Stimulated activated CD4-positive, alpha-beta T cell treated with anti-CD3 and anti-CD28 coated beads, Interleukin-1b, Interleukin-23, amount 100 ng/mL, for 1 hour (primary cell): ENCODE measurements at places on chromosomes 5 and 9.

DNA sequence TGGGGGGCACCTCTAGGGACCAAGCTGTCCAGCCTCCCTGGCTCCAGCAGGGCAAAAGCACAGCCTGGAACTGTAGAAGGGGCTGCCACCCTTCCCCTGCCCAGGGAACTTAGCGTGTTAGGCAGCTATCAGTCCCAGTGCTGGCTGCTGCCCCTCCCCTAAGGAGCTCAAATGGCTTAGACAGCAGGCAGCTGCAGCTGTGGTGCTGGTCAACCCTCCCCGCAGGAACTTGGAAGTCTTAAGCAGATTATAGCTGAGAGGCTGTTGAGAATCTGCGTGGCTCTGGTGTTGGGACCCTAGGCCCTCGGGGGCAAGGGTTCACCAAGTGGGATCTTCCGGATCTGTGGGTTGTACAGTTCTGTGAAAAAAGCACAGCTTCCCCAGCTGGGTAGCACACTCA lies 536.5 kb upstream of the CDH10 start:
- DNase-seq = no peak

DNA sequence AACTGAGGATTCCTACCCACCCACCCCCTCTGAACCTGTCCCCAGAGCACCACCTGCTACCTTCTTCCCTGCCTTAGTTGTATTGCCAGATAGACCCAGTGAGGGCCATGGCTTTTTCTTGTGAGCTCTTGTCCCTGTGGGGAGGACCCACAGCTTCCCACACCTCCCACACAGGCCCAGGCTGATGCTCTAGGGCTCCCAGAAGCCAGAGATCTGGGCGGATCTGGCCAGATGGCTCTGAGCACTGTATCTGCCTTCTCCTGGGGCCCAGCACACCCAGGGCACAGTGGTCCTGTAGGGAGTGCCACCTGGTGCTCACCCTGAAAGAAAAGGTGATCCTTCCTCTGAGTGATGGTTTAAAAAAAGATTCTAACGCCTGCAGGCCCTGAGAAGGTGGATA lies 131.7 kb downstream of the DAB2IP start:
- DNase-seq = no peak

GRCh38 chr5:159017786-159018185 lies 81.9 kb downstream of the EBF1 start:
- no peak for DNase-seq

- no peak for DNase-seq
Measured at GRCh38 chr9:129944506-129945116, 98.4 kb downstream of the FNBP1 start.

DNA sequence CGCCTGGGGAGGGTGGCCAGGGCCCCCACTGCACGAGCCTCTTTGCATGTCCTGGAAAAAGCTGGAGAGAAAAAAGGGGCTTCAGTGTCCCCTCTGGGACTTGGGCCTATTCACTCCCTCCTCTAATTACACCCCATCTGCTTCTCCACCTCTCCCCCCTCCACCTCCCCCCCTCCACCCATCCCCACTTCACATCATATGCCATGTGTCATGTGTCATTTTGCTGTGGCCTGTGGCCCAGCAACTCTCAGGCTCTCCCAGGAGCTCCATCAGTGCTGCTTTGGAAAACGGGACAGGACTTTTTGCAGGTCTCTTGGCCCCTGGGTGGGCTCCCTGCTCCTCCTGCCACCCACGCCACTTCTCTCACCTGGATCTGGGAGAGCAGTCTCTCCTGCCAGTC lies 68.7 kb downstream of the NTNG2 start:
- DNase-seq = no peak

- no peak for DNase-seq
Measured at GRCh38 chr5:149117970-149118369, 23.3 kb upstream of the ABLIM3 start.

GRCh38 chr5:110159202-110159601 lies 469.5 kb downstream of the MAN2A1 start:
- no peak for DNase-seq

DNA sequence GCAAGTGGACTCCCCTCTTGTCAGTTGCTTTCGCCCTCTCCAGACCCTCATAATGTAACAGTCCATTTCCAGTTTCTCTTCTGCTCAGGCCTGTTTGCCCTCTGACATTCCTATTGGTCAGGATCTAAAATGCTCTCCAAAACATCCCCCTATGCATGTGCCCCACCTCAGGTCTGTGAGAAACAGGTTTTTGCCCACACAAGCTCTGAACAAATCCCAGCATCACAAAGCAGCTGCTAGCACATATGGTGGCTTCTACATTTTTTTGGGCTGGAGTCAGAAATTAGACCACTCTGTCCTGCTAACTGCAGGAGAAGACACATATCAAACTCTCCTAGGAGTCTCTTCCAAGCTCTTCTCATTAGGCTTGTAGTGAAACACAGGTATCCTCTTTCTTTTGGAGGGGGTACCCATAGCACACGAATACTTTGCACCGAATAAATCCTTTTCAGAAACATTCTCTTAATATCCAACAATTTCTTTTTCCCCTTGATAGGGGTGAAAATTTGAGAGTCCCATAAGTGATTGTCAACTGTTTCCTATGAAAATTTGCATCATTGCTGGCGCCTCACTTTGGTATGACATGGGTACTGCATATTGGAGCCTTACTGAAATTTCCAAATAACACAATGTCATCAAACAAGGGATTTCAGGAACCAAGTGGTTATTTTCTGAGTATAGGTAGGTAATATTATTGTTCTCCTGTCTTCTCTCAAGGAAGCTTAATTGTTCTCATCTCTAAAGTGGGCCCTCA lies 19.3 kb upstream of the HSPA9 start:
- DNase-seq = no peak

DNA sequence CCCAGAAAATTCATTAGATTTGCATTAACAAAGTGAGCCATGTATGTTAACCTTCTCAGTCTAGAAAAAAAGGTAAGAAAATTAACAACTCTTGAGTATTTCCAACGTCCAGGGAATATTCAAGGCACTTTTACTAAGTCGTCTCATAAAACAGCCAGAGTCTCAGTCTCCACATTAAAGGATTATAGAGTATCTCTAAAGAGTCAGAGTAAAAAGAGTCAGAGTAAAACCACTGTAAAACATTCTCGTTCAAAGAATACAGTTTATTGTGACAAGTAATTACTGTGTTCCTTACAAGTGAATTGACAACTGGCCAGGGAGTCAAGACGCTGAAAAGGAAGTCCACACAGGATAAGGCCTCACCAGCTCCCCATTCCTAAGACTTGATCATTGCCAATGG lies 97.2 kb upstream of the ISL1 start:
- no peak for DNase-seq

- DNase-seq = no peak
Measured at GRCh38 chr9:132005899-132006298, 73.8 kb downstream of the MED27 start.

DNA sequence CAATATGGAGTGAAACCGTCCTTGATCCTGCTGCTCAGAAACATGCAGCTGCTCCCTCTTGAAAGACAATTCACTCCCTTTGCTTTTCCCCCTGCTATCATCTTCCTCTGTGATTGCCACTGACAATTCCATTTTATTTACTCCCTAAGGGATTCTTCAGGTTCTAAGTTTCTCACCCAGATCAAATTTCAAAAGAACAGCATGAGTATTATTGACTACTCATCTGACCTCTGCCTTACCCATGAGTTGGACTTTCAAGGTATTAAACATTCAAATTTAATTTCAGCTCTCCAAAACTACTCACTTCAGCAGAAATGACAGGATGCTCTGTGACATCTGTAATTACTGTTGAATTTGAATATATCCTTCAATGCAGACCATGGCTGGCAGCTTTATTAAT lies 236.5 kb upstream of the HAPLN1 start:
- no peak for DNase-seq

- no peak for DNase-seq
Measured at GRCh38 chr5:8766448-8766847, 779.4 kb downstream of the SEMA5A start.

DNA sequence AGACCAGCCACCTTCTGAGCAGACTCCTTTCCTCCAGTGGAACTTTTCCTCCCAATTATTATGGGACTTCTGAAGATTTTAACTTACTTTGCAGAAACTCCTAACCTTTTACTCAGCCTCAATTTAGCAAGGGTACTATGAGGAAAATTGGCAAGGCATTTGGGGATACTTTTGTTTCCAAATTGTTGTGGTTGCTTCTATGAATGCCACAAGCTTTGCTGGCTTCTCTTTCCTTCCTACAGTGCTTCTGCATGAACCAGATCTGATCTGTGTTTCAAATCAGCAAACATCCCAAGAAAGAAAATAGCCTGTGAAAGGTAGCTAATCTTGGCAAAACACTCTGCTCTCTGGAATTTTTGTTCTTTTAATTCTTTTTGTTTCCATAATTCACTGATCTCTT lies 57.3 kb upstream of the TAF11L2 start:
- no peak for DNase-seq

GRCh38 chr5:167940911-167941310 lies 350.5 kb upstream of the WWC1 start:
- DNase-seq = no peak

DNA sequence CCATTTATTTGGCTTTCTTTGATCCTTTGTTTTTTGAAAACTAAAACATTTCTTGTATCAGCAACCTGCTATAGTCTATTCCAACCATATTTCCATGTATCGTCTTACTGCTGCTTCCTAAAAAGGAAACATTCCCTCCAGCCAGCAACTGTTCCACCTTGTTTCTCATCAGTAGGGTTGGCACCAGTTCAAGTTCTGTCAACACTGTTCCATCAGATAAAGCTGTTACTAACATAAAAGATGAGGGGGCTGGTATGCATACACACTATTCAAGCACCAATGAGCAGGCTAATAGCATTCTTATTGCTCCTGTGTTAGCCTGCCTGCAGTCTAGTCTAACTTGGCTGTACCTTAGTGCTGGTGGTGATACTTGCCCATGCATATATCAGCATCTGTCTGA lies 178.3 kb downstream of the CWC27 start:
- DNase-seq = no peak

GRCh38 chr5:75510836-75511434 lies 494 bp downstream of the CERT1 start:
- DNase-seq = no peak

- no peak for DNase-seq
Measured at GRCh38 chr9:20117986-20118385, 329.1 kb upstream of the SLC24A2 start.

DNA sequence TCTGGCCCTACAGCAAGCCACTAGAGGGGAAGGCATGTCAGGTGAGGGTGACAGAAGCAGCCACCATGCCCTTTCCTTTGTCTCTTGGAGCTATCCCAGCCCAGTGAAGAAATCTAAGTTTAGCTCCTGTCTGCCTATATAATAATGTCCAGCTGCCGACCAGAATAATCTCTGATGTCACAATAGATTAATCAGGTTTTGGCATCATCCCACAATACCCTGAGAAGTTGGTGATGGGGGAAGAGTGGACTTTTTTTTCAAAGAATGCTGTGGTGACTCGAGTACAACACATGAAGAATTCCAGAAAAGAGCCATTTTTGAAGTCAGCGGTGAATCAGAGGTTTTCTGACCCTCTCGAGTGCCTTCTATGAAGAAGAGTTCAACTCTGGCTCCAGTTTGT lies 1.7 kb upstream of the TSLP start:
- DNase-seq = no peak

DNA sequence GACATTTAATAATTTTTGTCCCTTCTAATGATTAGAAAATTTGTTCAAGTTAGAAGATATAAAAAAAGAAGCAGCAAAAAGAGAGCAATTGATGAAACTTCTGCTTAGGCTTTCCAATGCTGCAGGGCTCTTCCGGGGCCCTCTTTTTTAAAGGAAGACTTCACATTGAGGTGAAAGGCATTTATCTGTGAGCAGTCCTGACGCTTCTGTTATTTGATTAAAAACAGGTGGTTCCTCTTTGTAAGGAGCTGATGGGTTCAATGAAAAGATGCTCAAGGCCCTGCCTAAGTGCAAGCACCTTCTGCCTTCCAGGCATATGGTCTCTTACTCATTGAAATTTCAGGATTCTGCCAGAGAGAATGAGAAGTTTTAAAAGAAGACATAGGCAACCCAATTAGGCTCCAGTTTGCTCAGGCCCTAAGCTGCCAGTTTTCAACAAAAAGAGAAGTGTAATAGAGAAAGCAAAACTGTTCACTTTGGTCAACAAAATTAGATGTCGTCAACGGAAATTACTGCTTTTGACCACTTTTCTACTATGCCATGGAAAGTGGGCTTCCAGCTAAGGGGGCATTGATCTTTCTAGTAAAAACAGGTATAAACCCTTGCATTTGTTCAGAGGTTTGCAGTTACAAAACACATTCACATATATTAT lies 100.2 kb downstream of the INSYN2B start:
- no peak for DNase-seq

GRCh38 chr5:154214371-154215106 lies 24.0 kb downstream of the GALNT10 start:
- no peak for DNase-seq

- DNase-seq = no peak
Measured at GRCh38 chr9:93653760-93654159, 77.4 kb downstream of the PHF2 start.

DNA sequence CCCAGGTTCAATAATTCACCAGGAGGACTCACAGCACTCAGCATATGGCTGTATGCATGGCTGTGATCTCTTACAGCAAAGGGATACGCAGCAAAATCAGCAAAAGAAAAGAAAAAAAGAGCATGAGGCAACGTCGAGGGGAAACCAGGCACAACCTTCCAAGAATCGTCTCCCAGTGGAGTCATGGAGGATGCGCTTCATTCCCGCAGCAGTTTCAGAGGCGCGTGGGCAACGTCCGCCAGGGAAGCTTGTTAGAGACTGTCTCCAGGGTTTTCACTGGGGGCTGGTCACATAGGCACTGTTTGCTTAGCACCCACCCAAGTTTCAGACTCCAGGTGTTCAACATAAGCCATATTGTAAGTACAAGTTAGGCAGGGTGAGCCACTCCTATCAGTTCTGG lies 44.6 kb downstream of the NSG2 start:
- no peak for DNase-seq

DNA sequence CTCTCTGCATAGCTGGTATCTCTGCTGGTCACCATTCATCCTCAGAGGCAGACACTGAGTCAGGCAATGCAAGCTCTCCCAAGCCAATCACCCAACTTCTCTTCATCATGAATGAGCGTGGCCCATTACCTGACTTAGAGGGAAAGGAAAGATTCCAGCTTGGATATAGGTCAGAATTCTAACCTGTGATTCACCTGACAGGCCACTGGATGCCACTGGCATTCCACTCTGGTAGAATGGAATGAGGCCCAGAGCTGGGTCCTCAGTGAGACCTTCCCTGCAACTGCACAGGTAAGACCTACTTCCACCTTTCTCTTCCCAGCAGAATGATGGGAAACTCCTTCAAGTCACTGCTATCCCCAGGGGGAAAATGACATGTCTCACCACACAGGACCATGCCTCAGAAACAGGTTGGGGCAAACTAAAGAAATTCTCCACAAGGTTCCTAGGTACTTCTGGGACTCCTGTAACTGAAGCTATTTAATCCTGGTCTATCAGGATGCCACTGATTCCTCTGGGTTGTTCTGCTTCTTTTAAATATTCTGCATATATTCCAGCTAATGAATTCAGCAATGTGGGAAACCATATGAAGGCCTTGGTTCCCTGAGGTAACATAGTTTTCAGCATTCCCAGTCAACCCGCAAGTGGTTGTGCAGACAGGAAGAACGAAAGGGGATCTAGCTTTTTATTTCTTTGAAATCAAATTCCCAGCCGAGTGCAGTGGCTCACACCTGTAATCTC lies 62.0 kb downstream of the SUSD1 start:
- DNase-seq = no peak

- DNase-seq = no peak
Measured at GRCh38 chr9:100939636-100940035, 88.9 kb upstream of the PLPPR1 start.

GRCh38 chr9:33463151-33463550 lies 10.6 kb downstream of the NOL6 start:
- no peak for DNase-seq
